ENCODE measurements at places on chromosomes 7 and 10.

DNA sequence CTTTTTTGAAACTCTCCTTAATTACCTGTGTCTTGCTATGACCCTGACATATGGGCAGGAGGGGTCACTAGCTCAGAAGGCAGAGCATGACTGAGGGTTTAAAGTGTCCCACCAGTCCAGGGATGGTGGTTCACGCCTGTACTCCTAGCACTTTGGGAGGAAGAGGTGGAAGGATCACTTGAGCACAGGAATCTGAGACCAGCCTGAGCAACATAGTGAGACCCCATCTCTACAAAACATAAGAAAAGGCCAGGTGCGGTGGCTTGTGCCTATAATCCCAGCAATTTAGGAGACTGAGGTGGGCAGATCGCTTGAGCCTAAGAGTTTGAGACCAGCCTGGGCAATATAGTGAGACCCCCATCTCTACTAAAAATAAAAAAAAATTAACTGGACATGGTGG lies 133.8 kb downstream of the TMEM178B start:
- DNase-seq, result no peak

- no peak for DNase-seq
Measured at GRCh38 chr7:143458681-143459080, 15.4 kb downstream of the TAS2R60 start.

DNA sequence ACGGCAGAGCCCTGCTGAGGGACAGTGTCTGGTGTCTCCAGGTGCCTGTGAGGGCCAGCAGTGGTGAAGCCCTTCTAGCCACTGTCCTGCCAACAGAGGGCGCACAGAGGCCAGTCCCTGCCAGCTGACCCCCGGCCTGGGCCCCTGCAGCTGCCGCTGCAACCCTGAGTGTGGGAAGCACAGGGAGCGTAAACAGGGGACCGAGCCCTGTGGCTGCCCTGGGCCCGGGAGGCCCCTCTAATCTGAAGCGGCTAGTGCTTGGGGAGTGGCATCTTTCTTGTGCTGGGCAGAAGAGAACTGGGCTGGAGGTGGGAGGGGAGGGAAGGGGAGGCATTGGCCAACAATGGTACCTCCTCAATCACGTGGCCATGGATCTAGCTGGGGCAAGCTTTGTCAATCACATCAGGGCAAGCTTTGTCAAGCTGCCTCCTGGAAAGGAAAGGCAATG lies 34.6 kb downstream of the TRIM8 start:
- DNase-seq, result peak; percentile 46

DNA sequence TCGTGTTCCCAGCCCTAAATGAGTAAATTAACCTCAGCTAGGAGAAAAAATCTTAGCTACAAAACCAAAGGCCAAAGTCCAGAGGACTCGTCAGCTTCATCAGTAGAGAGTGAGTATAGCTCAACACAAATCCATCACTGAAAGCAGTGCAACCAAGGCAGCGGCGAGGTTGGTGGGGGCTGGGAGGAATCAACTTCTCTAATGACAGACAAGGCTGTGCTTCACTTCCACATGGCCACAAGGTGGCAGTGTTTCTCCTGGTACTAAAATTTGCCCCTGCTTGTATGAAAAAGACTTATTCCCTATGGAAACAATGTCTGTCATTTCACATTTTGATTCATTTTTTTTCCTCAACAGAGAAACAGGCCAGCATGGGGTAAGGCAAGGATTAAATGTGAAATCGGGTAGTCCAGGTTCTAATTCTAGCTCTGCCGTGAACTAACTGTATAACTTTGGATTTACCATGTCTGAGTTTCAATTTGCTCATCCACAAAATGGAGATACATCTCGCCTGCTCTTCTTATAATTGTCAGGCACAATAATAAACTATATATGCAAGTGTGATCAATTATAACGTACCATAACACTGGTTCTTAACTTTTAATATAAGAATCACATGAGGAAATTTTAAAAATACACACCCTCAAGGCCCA lies 39.3 kb downstream of the FAS start:
- no peak for DNase-seq

DNA sequence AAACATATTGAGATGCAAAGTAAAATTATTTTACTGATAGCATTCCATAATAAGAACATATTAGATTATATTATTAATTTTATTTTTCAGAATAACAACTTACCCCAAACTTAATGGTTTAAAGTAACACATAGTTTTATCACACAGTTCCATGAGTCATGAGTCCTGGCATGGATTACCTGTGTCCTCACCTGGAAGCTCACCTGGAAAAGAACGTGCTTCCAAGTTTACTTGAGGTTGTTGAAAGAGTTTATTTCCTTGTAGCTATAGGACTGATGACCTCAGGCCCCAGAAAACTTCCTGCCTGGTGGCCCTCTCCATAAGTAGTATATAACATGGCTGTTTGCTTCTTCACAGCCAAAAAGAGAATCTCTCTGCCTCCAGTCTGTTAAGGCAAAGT lies 254.6 kb downstream of the TFEC start:
- DNase-seq, result no peak

- DNase-seq, result no peak
Measured at GRCh38 chr10:121735263-121735662, 137.0 kb upstream of the FGFR2 start.

DNA sequence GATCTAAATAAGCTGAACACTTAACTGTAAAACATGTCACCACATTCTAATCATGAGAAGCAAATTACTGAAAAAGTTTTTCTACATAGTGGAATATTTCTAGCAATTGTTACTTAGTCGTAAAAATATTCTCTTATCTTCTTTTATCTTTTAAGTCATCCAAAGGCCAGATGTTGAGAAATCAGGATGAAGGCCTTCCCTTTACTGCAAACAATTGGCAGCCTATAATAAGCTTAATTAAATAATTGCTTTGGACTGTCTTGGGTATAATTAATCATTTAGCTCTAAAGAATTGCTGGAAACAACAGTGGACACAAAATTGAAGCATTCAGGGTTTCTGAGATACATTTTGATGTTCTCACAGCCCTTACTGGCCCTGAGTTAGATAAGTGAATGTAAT lies 226.5 kb downstream of the FANK1 start:
- no peak for DNase-seq

- no peak for DNase-seq
Measured at GRCh38 chr10:132444877-132445351, 47.9 kb downstream of the PWWP2B start.

DNA sequence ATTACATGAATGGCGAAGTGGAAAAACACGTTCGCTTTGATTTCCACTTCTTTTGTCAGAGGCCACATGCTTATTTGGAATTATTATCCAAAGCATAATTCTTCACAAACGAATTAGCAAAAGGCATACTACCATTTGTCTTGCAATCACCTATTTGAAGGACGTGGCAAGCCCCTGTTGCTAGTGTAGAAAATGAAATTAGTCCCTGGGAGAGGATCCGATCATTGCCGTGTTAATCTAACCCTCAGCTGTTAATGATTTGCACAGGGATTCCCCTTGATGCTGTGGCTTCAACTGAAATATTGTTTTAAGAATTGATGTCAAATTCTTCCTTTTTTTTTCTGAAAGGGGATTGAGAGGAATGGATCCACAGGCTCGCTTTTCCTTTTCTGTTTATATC lies 4.6 kb downstream of the AGMO start:
- DNase-seq, result no peak

DNA sequence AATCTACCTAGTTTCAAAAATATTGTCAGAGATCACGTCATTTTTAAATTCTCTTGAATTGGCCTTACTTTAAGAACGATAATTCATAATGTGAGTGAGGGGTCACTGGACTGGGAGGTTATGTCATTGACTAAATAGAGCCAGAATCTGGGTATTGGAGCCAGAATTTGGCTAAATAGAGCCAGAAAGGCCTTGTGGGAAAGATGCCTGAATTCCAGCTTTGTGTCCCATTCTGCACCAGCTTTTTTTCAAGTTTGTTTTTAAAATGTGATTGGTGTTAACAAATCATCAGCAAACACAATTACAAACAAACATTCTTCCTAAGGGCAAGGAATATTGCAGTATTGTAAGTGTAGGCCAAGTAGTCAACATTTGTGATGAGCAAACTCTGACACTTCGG lies 233.2 kb upstream of the PRKCQ start:
- DNase-seq, result no peak

- no peak for DNase-seq
Measured at GRCh38 chr7:115356139-115356746, 434.3 kb downstream of the MDFIC start.

DNA sequence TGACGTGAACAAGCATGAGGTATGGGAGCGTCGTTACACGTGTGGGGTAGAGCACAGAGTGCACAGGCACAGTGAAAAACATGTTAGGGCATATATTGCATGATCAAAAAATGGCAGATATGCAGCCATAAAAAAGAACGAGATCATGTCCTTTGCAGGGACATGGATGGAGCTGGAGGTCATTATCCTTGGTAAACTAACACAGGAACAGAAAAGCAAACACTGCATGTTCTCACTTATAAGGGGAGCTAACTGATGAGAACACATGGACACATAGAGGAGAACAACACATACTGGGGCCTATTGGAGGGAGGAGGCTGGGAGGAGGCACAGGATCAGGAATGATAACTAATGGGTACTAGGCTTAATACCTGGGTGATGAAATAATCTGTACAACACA lies 66.3 kb downstream of the TACC2 start:
- no peak for DNase-seq

DNA sequence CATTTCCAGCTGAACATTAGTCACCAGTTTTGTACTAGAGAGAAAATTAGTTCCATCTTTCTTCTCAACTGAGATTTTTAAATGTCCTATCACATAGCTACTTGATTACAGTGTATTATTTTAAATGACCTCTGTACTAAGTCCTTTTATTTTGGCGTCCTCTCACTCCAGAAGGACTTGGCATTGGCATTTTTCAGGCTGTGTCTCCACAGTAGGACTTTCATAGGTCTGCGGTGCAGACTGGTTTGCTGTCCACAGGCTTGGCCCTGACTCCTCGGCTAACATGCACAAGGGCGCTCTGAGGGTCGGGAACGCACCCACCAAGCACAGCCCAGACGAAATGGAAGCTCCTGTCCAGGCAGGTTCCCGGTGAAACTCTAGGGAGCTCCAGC lies 6.5 kb downstream of the PTPRE start:
- no peak for DNase-seq

GRCh38 chr7:43763183-43763582 lies 4.7 kb downstream of the BLVRA start:
- no peak for DNase-seq

DNA sequence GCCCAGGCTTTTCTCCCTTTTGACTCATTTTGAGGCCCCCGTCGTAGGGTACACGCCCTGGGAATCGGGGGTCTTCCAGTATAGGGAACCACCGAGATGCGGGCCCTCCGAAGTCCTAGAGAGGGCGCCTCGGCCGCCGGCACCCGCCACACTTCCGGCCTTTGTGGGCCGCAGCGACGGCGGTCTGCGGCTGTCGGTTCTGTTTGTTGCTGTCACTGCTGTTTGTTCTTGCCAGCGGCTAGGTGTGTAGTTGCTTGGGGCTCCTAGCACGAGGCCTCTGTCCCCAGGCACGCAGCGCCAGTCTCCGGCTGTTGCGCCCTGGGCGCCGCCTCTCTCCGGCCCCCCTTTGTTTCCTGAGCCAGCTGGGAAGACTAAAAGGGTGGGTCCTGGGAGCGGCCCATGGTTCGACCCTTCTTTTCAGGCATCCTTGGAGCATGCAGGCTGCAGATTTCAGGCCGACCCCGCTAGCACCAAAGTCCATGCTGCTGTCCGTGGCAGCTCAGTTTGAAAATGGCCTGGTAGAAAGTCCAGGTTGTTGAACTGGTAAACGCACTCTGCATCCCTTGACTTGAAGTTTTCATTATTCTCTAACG lies 17.8 kb upstream of the ZKSCAN1 start:
- DNase-seq, result peak; percentile 56

GRCh38 chr7:4999369-4999950 lies 40.5 kb upstream of the MMD2 start:
- no peak for DNase-seq

GRCh38 chr10:79445977-79446757 lies 743 bp upstream of the ZCCHC24 start:
- no peak for DNase-seq

DNA sequence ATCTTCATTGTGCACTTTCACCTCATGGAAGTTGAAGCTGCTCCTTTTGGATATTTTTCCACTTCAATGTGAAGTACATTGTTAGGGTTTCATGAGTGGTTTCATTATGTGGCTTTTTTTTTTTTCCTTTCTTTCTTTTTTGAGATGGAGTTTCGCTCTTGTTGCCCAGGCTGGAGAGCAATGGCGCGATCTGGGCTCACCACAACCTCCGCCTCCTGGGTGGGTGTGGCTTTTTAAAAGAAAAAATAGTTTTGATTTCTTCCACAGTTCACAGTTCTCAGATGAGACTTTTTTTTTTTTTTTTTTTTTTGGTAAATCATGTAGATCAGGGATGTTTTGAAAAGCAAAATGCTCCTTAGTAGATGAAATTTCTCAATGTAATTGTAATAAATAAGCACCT lies 652.3 kb upstream of the ANKRD30A start:
- no peak for DNase-seq

DNA sequence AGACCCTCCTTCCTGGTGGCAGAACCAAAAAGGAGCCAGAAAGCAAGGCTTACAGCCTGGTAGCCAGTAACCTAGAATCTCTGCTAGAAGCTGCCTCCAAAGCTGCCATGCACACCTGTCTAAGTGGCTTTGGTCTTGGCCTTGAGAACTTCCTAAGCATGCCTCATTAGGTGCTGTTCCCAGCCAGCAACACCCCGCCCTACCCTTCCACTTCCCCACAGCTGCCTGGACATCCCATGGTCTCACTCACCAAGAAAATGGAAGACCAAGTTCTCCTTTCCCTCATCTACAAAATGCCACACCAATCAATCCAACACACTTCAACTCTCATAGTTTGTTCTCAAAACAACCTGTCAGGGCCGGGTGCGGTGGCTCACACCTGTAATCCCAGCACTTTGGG lies 4.2 kb downstream of the PSAP start:
- no peak for DNase-seq

DNA sequence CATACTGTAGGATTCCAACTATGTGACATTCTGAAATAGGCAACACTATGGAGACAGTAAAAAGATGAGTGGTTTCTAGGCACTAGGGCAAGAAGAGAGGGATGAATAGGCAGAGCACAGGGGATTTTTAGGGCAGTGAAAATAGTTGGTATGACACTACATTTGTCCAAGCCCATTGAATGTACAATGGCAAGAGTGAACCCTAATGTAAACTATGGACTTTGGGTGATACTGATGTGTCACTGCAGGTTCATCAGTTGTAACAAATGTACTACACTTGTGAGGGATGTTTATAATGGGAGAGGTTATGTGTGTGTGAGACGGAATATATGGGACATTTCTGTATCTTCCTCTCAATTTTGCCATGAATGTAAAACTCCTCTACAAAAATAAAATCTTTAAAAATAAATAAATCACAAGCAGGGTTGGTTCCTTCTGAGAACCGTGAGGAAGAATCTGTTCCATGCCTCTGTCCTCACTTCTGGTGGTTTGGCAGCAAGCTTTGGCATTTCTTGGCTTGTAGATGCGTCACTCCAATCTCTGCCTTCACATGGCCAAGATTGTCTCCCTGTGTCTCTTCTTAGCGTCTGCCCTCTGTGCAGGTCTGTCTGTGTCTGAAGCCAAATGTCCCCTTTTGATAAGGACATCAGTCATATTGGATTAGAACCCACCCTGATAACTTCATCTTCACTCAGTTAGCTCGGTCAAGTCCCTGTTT lies 83.1 kb upstream of the AGBL3 start:
- no peak for DNase-seq
